ENCODE measurements at places on chromosomes 1 and 21.

- DNase-seq: no peak
These were observed 4.1 kb downstream of the TAGLN2 start for GRCh38 chr1:159921251-159921650.

GRCh38 chr1:232793944-232794343, 11.3 kb upstream of the MAP10 start:
- DNase-seq: peak; percentile 75

GRCh38 chr1:105686874-105687690, 1369.4 kb upstream of the PRMT6 start:
- DNase-seq: no peak

DNA sequence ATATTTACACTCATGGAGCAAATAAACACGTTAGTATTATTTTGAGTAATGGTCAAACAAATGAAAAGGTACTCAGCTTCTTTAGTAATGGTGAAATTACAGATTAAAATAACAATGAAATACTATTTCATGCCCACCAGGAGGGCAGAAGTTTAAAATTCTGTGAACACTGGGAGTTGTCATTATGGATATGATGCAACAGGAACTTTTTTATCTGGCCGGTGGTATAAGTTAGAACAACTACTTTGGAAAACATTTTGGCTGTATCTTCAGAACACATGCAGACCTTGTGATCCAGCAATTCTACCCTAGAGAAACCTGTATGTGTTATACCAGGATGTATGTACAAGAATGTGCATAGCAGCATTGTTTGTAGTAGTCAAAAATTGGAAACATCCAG, 23.2 kb upstream of the PPP1R8 start:
- no peak for DNase-seq

- no peak for DNase-seq
These were observed 114.5 kb downstream of the DSCAM start for GRCh38 chr21:40732253-40733023.

- no peak for DNase-seq
These were observed 28.4 kb downstream of the ZNF281 start for GRCh38 chr1:200381256-200381984.

DNA sequence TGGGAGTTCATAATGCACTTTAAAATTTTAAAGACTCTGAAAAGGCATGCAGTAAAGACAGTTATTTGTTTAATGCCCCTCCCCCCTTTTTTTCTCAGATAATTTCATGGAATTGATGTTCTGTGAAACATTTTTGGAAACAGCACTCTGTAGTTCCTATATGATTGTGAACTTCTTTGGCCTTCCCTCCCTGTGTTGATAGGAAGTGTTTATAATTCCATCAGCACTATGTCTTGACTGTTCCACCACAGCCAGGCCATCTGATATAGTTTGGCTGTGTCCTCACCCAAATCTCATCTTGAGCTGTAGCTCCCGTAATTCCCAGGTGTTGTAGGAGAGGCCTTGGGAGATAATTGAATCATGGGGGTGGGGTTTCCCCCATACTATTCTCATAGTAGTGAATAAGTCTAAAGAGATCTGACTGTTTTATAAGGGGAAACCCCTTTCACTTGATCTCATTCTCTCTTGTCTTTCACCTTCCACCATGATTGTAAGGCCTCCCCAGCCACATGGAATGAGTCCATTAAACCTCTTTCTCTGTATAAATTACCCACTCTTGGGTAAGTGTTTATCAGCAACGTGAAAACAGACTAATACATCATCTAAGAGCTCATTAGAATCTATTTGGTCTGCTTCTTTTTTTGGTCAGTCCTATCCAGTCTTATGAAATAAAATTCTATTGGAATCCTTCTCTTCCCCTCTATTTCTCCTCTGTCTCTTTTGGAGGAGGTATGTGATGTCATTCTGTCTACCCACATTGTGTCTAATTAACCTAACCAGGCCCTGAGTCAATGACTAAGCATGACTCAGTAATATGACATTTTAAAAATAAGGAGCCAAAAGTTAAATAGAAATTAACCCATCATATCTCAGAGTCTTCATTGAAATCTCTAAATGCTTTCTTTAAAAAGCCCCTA, 8.9 kb downstream of the CCDC185 start:
- DNase-seq: peak; percentile 44

GRCh38 chr1:186904361-186904760, 75.6 kb downstream of the PLA2G4A start:
- DNase-seq: no peak

DNA sequence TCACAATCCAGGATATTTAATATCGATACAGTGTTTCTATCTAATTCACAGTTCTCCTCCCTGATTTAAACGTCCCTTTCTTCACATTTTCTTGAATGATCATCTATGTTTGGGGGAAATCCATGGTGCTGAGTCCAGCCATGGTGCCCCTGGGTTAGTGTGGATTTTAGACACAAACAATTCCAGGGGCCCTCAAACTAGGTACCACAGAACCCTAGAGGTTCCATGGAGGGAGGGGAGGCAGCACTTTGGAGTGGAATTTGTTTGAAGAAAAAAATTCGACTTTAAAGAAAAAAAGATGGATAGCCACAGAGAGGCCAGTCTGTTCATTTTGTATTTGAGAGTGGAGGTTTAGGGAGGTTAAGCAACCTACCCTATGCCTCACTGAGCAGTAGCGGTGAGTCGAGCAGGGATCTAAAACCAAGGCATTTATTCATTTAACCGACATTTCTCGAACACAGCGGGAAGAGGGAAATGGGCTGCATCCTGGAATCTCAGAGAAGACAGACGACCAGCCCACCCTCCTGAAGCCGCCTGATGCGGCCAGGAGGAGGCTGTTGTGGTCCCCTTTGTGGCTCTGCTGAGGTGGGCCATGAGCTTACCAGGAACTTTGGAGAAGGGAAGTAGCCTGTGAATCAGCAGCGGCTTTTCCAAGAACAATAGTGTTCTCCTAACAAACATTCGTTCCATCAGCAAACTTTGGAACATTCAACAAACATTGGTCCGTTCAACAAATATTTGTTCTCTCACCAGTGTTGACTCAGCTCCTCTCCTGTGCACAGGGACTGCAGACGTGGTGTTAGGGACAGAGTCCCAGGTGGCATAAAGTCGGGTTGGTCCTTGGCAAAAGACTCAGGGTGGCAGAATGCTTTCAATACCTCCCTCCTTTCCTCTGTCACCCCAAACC, 103.5 kb upstream of the ZBTB40 start:
- DNase-seq: no peak

GRCh38 chr21:45545691-45546531, 3.7 kb upstream of the SLC19A1 start:
- DNase-seq: no peak

DNA sequence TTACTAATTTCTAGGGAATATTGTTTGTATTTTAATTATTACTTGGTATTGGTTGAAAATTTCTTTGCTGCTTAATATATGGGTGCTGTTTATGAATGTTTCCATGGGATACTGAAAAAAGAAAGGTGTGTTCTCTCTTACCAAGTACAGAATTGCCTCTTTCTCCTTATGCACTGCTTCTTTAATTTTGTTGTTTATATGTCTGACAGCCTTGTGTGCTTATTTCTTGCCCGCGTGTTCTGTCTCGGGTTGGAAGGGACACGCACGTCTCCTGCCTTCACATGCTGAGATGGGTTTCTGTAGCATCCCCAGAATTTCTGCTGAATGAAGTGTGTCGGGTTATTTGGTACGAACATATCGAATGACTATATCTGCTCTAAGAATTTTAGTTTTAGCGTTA, 51.1 kb downstream of the AGPAT3 start:
- no peak for DNase-seq

DNA sequence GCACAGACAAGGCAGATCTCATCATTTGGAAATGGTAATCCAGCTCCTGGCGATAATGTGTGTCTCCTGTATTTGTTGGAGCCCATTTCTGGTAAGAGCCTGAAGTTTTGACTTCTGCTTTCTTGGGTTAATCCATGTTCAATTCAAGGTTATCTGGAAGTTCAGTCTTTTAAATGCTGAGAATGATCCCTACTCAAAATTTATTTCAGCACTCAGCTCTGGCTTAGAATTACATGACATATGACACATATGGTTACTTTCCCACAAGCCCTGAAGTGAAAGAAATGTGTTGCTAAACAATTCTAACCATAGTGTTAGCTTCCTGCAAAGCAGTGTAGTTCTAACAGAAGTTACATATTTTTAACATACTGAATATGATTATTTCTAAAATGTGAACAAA, 2.7 kb downstream of the PTGFR start:
- DNase-seq: peak; percentile 41

- peak; percentile 68 for DNase-seq
These were observed 114.8 kb downstream of the CNIH3 start for GRCh38 chr1:224730965-224731364.

- no peak for DNase-seq
These were observed 57.9 kb upstream of the SSBP3 start for GRCh38 chr1:54464031-54464476.

GRCh38 chr1:94026619-94027380, 94.1 kb downstream of the ABCA4 start:
- no peak for DNase-seq

DNA sequence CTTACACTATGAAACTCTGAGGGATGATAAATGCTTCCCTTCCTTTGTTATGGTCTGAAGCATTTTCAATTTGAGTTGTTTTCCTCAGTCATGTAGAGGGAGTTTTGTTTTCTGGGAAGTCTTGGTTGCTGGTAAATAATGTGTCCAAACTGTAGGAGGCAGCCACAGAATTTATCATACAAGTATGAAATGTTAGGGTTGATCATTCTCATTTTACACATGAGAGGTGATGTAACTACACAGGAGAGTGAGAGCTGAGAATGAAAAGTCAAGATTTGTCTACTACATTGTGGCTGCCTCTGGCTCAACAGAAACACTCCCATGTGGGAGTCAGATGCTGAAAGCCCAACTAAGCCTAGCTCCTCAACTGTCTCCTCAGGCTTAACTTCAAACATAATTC, 182.5 kb upstream of the SGIP1 start:
- DNase-seq: no peak

DNA sequence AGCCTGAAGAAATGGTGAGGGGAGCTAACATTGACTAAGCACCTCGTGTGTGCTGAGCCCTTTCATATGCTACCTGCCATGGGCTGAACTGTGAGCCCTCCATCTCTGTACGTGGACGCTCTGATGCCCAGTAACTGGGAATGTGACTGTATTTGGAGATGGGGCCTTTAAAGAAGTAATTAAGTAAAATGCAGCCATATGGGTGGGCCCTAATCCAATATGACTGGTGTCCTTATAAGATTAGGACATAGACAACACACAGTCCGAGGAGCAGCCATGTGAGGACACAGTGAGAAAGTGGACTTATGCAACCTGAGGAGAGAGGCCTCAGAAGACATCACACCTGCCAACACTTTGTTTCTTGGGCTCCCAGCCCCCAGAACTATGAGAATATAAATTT, 92.7 kb upstream of the ATP1B1 start:
- DNase-seq: no peak

GRCh38 chr1:117925981-117926380, 3.4 kb downstream of the GDAP2 start:
- DNase-seq: no peak

GRCh38 chr1:98277118-98277517, 356.3 kb upstream of the DPYD start:
- no peak for DNase-seq

DNA sequence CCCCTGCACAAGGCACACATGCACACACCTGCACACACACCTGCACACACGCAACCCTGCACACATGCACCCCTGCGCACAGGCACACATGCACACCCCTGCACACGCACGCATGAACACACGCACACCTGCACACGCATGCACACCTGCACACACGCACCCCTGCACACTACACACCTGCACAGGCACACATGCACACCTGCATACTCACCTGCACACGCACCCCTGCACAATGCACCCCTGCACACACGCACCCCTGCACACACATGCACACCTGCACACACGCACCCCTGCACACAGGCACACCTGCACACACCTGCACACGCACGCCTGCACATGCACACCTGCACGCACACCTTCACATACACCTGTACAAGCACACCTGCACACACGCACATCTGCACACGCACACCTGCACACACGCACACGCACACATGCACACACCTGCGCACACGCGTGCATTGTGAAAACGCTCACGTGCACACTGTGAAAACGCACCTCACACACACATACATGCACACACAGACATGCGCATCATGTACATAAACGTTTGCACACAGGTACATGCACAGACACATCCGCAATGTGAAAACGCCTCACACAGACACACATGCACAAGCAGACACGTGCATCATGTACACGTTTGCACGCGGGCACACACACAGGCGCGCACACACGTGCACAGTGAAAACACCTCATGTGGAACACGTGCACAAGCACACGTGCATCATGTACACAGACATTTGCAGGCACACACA, 8.2 kb downstream of the DVL1 start:
- DNase-seq: no peak

DNA sequence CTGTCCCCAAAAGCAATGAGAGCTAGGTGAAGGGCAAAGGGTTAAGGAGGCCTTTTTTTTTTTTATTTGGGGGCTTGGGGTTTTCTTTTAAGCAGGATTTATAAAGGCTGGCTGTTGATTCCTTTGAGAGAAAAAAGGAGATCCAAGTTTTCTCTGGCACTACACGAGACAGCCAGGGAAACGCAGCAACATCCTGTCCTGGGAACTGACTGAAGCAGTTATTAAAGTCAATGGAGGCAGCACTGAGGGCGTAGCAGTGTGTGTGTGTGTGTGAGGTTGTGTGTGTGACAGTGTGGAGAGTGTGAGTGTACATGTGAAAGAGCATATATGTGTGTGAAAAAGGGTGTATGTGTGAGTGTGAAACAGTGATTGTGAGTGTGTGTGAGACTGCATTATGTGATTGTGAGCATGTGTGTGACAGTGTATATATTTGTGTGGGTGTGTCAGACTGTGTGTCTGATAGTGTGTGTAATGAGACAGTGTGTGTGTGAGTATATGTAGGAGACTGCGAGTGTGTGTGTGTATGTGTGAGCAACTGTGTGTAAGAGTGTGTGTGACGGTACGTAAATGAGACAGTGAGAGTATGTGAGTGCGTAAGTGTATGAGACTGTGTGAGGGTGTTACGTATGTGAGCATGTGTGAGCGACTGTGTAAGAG, 65.9 kb upstream of the TIAM1 start:
- DNase-seq: no peak

DNA sequence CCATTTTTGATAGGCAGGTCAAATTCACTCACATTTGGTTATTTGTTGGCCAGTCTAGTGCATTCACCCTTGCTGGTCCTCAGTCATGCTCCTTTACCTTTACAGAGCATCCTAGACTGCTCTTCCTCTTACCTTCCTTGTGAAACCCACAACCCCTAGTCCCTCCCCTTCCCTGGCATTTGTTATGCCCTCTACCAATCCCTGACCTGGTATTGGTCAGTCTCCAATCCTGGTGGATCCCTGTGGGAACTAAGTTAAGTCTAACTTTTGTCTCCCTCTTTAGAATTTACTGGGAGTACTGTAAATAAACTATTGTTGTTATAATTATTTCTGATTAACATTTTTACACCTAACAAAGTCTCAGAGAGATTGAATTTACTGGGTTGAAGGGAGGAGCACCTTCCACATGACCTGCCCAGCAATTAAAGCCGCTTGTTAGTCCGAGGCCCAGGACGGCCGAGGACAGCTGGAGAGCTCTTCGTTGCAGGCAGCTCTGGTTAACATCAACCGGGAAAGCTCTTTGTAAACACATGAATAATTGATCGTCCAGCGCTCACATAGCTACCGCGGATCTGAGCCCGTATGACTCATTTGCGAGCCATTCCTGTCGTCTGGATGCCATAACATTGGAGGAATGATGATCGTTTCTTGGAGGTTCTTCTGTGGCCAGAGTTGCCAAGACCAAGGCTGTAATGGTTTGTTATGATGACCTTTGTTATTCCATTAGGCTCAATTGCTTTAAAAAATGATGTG, 31.9 kb downstream of the MTARC1 start:
- peak; percentile 88 for DNase-seq

GRCh38 chr1:46749404-46749803, 30.5 kb upstream of the EFCAB14 start:
- no peak for DNase-seq
